ENCODE measurements at places on chromosomes 6 and 20. TPM values are rescaled to one million over a fixed set of nuclear protein-coding genes. Genes with fewer than 3 reads are reported as not detected.

DNA sequence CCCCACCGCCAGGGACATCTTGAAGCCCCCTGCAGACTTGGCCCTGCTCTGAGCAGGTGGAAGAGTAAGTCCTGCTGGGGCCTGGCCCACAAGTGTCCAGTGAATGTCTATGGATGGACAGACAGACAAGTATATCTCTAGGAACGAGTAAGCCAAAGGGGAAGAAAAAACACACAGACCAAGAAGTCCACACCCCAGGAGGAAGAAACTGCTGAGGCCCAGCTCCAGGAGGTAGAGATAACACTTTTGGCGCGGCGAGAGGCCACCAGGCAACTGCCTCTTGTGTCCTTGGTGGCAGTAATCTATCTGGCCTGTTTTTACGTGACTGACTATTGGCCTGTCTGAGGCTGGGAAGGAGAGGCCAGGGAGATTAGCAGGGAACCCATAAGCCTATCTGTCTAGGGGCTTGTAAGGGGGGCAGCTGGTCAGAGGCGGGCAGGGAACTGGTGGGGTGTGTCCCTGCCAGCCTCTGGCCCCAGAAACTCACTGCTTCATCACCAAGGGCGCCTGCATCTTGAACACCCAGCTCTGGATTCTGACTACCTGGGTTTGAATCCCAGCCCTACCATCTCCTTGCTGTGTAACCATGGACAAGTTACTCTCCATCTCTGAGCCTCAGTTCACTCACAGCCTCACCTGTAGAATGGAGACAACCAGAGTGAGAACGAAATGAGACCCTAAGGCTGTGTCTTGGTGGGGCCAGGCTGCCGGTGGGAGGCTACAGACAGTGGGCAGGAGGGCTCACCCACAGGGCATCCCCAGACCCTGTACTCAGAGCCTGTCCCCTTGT, 31.3 kb downstream of the C20orf203 start:
- DNase-seq: no peak

DNA sequence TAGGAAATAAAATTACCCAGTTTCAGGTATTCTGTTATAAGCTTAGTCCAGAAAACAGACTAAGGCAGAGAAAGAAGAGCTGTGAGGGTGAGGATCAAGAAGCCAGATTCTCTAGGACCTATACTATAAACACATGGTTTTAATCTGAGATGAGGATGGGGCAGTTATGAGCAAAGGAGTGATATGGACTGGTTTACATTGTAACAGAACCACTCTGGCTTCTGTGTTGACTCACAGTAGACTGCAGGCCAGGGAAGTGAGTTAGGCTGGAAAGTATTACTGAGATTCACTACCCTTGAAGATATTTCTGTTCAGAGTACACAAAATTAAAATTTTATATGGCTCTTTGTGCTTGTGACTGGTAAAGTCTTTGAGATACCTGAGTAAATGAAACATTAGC, 3.2 kb upstream of the RWDD1 start:
- no peak for DNase-seq

GRCh38 chr6:13012296-13012695, 295.7 kb downstream of the PHACTR1 start:
- peak; percentile 73 for DNase-seq

- no peak for DNase-seq
These were observed 215.0 kb downstream of the TBC1D7 start for GRCh38 chr6:13113376-13113775.

GRCh38 chr6:89110284-89110683, 7.6 kb downstream of the SRSF12 start:
- no peak for DNase-seq

DNA sequence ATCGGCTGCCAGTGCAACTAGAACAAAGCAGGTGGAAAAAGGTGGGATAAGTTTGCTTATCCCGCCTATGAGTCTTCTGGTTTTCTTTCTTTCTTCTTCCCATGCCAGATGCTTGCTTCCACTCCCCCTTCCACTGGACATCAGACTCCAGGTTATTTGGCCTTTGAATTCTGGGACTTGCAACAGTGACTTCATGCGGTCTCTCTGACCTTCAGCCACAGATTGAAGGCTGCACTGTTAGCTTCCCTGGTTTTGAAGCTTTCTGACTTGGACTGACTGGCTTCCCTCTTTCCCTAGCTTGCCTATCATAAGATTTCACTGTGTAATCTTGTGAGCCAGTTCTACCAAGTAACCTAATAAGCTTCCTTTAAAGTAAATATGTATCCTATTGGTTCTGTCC, 878.4 kb upstream of the GJE1 start:
- no peak for DNase-seq

- DNase-seq: no peak
These were observed 62.9 kb downstream of the SCAND1 start for GRCh38 chr20:35891375-35891774.

DNA sequence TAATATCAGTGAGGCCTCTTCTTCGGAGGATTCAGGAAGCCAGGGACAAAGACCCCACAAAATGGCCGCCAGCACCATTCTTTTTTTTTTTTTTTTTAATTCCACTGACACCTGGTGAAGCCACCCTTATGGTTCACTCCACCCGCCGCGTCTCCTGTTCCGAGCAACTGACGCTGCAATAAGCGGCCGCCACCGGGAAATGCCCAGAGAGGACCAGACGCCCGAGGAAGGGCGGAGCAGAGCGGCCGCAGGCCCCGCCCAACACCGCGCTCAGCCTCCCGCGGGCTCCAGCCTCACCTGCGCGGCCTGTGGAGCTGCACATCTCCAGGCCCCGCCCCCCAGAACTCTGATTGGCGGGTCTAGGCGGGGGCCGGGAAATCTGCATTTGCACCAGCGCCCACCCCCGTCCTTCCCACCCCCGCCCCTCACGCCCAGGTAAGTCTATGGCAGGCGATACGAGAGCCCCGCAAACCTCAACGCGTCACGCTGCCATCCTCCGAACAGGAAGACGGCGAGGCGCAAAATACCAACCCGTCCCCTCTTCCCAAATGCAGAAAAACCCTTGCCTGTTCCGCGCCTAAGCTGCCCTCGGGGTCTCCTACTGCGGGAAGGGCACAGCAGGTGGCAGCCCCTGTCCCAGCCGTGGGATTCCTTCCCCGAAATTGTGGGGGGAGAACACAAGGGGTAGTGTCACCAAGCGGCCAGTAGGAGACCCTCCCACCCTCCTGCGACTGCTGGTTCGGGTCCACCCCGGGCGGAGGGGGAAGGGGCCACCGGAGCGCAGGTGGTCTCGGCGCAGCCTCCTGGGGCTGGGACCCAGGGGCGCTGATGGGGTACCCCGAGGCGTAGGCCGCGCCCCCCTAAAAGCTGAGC, 960 bp downstream of the ATP9A start:
- peak; percentile 91 for DNase-seq

DNA sequence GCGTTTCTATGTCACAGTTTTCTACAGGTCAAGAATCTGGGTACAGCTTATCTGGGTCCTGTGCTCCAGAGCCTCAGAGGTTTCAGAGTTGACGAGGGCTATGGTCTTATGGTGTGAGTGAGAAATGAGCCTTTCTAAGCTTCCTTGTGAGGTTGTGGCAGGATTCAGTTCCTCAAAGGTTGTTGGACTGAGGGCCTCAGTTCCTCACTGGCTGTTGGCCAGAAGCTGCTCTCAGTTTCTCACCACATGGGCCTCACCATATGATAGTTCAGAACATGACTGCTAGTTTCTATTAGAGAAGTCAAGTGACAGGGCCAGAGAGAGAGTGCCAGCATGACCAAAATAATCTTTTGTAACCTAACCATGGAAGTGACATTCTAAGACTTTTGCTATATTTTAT, 96.1 kb downstream of the NUS1 start:
- DNase-seq: no peak

- no peak for DNase-seq
These were observed 20.1 kb upstream of the HS3ST5 start for GRCh38 chr6:114362957-114363356.

DNA sequence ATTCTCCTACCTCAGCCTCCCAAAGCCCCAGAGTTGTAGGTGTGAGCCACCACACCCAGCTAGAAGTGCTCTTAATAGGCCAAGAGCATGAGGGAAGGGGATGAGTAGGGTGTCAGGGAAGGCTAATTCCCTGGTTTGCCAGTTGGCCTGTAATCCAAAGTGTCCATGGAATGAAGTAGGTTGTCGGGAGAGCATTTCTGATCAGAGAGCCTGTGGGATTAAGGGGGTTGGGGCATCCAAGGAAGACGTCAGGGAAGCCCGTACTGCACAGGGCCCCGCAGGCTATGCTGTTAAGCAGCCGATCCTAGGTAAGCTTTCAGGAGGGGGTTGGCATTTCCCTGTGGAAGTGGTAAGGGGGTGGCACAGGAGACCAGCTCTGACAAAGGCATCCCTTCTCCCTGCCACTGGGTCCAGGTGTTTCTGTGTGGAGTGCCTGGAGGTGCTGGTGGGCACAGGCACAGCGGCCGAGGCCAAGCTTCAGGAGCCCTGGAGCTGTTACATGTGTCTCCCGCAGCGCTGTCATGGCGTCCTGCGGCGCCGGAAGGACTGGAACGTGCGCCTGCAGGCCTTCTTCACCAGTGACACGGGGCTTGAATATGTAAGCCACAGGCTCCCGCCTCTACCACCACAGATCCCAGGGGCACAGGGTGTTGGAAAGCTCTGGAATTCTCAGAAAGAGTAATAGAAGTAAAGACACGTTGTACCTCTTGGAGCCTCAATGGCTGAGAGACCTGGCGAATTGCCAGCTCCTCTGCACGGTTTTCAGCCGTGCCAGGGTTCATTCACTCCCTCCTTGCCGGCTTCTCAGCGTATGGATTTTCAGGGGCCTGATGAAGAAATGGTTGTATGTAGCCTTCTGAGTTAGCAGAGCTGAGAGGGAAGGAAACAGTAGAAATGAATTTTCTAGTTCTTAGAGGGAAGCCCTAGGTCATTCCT, 21.4 kb upstream of the MAPRE1 start:
- no peak for DNase-seq

DNA sequence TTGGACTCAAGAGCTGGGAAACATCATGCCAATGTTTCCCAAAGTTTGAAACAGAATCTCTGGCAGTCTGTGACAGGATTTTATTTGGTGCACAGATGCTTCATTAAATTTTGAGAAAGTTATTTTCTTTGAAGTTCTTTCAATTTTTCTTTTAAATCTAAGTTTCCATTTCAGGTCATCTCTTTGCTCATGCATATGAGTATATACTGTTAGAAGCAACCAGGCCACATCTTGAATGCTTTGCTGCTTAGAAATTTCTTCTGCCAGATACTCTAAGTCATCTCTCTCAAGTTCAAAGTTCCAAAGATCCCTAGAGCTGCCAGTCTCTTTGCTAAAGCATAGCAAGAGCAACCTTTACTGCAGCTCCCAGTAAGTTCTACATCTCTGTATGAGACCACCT, 59.1 kb upstream of the CCDC28A start:
- DNase-seq: no peak

DNA sequence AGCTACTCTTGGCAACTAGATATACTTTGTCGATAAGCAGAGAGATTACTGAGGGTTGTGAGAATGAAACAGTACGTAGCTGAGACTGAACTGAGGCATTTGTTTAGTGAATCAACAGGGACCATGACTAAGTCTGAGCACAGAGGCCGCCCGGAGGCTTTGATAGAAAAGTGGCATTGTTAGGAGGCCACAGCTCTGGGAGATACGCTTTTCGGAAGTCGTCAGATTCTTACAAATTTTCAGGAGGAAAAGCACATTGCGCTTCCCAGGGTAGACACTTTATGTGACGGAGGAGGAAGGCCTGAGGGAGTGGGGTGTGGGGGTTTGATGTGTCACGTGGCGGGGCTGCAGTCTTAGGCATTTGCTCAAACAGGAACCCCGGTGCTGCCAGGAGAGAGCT, 69.4 kb downstream of the PSMG4 start:
- DNase-seq: no peak

- DNase-seq: no peak
These were observed 23.1 kb downstream of the ALDH5A1 start for GRCh38 chr6:24517659-24518543.

ADTRP gene
- not detected for total RNA-seq
